ENCODE measurements at places on chromosomes 1 and 21.

DNA sequence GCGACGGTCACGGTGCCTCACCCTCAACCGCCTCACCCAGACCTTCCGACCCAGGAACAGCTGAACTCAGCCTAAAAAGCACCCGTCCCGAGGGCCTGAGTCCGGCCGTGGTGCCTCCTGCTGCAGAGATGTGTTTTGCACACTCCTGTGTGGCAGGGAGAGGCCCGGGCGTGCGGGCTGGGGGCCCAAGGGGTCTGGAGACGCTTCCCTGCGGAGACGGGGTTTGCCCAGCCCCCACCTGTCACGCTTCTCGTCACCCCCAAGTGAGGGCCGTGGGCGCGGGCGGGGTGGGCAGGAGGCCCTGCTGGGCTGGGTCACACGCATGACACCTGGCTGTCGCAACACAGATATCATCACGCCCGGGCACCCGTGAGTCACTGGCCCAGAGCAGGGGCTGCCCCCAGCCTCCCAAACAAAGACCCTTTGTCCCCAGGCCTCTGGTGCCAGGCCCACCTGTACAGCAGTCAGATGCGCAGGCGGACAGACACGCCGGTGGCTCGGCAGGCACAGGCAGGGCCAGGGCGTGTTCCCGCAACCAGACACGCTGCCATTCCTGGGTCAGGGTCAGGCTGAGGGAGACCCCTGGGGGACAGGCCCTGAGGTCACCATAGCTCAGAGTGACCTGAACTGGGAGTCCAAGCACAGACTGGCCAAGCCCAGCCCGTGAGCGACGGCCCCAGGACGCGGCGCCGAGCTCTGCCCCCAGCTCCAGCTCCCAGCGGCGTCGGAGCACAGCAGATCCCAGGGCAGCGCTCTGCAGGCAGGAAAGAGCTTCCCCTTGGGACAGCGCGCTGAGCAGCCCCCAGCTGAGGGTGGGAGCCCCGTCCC is 6.1 kb downstream of the B3GALT6 start:
- no peak for DNase-seq

DNA sequence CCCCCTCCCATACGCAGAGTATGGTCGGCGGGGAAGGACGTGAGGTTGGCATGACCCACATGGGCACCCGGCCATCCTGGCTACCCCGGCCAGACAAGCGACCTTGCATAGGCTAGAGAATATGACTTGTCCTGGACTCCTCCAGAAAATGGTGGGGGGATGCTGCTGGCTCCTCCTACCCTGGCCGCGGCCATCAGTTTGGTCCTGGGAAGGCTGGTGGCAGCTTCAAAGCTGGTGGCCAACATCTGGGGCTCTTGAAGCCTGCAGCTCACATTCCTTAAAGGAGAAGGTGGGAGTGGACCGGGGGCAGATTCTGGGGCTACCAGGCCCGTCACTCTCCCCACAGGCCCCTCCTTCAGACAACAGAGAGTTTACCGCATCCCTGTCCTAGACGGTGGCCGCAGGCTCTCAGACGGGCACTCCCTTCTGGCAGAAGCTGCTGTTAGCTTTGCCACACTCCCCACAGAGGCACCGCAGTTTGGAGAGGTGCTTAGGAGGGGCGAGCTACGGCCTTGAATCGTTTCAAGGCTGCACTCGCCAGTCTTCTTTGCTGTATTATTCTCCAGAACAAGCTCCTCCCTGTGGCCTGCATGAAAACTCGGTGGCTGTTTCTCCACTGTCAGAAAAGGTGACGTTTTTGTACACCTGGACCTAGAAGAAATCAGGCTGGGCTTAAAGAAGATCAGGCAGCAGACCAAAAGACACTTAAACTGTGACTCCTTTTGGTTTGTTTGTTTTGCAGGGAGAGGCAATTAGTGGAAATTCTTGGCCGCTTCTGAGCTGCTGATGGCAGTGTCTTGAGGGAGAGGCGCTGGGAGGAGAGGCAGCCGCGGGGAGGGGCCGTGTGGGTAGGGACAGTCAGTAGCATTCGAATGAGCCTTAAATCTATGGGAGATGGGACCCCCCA is 68.0 kb downstream of the RUNX3 start:
- DNase-seq = no peak

DNA sequence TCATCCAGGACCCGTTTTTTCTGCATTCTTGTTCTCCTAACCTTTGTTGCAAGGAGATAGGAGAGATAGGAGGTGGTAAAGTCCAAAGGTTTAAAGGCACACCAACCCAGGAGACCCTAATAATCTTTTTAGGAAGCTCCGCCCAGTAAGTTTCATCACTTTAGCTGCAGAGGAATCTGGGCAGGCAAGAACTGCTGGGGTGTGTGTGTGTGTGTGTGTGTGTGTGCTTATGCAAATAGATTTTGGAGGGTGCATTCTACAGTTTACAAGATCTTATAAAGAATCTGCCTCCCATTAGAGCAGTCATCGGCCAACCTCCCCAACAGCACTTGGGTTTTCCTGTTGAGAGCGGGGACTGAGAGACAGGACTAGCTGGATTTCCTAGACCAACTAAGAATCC is 3.9 kb upstream of the IL10 start:
- DNase-seq = no peak

- DNase-seq = peak; percentile 71
These were observed 18.2 kb downstream of the PHLDA3 start for GRCh38 chr1:201450721-201451291.

DNA sequence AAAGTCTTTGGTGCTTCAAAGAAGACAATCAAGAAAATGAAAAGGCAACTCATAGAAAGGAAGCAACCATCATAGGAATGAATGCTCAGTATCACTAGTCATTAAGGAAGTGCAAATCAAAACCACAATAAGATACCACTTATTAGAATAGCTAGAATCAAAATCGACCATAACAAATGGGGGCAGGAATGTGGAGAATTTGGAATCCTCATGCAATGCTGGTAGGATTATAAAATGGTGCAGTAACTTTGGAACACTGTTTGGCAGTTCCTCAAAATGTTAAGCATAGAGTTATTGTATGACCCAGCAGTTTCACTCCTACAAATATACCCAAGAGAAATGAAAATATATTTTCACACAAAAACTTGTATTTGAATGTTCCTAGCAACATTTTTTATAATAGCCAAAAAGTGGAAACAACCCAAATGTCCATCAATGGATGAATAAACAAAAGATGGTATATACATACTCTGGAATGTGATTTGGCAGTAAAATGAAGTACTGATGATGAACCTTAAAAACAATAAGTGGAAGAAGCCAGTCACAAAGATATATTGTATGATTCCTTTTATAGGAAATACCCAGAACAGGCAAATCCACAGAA is 105.6 kb downstream of the MIS18A start:
- DNase-seq = no peak

- no peak for DNase-seq
These were observed 16.6 kb upstream of the EPB41 start for GRCh38 chr1:28897789-28898188.

- peak; percentile 89 for DNase-seq
These were observed 42.4 kb downstream of the PDE9A start for GRCh38 chr21:42695697-42696380.

GRCh38 chr1:9397997-9398526 is 105.4 kb downstream of the SPSB1 start:
- DNase-seq = no peak

DNA sequence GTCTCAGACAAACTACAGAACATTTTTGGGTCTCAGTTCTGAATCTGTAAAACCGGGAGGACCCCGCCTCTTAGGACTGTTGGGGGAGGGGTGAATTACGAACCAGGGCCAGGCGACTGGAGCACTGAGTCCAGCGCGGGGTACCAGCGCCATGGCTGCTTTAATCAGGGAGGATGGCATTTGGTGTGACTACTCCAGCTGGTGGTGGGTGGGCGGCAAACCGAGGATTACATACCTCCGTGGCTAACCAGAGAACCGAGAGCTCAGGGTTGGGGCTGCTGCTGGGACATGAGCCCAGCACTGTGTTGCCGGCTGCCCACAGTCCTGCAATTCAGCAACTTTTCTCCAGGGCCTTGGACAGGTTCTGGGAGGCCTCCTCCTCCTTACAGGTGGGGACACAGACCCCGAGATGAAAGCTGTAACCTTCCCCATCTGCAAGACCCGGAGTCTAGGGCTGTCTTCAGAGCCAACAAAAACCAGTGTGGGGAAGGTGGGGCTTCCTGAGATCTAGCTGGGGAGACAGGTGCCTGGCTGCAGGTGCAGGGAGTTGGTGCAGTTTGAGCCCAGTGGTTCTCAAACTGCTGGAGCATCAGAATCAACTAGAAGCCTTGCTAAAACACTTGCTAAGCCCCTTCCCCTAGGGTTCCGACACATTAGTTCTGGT is 273.5 kb downstream of the FOXD2 start:
- DNase-seq = no peak

- no peak for DNase-seq
These were observed 4.7 kb upstream of the SLFNL1 start for GRCh38 chr1:41025979-41026819.

- DNase-seq = no peak
These were observed 18.4 kb upstream of the PRDM16 start for GRCh38 chr1:3050603-3051002.

- DNase-seq = no peak
These were observed 12.7 kb upstream of the PADI4 start for GRCh38 chr1:17295292-17295691.

GRCh38 chr1:186629341-186629740 is 50.9 kb downstream of the PTGS2 start:
- no peak for DNase-seq

- no peak for DNase-seq
These were observed 54.4 kb downstream of the MPZL1 start for GRCh38 chr1:167776151-167776550.

DNA sequence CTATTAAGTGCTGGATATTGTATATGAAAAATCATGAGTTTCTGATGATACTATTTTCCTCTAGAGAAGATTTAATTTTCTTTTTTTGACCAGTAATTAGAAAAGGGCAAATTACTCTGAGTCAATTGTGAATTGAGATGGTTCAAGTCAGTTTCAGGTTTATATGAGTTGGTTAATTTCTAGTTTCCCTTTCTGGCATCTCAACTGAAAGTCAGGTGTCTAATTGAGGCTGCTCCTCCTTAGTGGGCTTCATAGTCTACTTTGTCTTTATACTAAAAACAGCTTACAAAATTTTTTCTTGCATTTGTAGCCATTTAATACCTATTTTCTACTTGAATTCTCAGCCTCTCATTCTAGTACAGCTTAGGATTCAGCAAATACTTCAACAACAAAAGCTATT is 387.3 kb downstream of the RPS6KC1 start:
- no peak for DNase-seq

DNA sequence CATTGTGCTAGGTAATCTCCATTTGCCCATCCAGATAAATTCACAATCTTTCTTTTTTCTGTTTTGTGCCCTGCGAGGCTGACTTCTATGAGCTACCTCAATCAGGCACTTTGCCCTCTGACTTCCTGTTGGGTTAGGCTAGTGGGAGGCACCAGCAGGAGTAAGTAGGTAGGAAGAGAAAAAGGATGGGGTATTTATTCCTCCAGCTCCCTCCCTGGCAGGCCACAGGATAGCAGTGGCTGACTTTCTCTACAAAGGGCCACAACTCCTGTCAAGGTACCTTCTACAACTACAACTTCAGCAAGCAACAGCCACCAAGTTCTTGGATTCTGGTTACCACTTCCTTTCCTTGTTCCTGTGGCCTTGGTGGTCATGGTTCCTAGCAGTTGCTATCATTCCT is 18.8 kb upstream of the GORAB start:
- no peak for DNase-seq

- DNase-seq = peak; percentile 28
These were observed 40.9 kb upstream of the LRRN2 start for GRCh38 chr1:204726478-204726877.

- peak; percentile 31 for DNase-seq
These were observed 1.1 kb upstream of the ESPN start for GRCh38 chr1:6423321-6423999.

- DNase-seq = no peak
These were observed 10.4 kb upstream of the C2CD2 start for GRCh38 chr21:41964171-41964570.

DNA sequence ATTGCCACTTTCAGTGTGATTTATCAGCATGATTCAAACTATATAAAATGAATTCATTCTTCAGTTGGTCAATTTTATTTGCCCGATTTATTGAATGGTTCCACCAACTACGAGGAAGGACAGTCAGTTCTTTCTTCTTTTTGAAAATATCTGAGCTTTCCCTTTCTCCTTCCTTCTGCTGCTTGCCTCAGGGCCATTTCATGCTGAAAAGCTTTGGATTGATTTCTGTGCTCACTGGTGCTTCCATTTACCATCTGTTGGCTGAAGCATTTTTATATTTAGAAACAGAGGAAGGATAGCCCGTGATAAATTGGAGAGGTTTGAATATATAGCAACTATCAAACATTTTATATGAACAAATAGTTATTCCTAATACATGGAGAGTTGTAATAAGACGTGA is 68.9 kb upstream of the ADAMTS5 start:
- no peak for DNase-seq

- peak; percentile 91 for DNase-seq
These were observed 540.9 kb downstream of the LMO4 start for GRCh38 chr1:87869567-87869966.

DNA sequence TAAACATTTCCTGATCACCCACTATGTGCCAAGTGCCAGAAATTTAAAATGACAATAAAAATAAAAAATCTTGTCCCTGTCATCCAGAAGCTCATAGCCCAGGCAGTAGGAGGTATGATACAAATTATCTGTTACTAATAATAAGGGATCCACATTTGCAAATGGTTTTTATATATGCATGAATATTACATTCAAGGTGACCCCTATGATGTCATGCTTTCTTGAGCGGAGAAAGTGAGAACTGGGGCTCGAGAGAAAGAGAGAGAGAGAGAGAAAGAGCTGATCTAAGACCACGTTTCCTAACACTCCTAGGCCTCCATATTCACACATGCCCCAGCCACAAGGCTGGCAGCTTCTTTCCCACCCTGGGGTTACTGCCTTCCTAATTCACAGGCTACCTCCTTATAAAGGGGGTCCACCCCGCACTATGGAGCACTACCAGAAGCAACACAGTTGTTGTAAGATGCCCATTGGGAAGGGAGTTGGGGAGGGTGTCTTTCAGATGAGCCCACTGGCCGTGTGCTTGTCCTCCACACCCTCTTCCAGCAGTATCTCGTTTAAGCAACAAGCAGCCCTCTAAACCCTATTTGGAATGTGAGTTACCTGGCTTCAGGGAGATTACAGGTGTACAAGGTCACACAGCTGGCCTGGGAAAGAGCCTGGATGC is 28.8 kb upstream of the LRRN2 start:
- DNase-seq = no peak

DNA sequence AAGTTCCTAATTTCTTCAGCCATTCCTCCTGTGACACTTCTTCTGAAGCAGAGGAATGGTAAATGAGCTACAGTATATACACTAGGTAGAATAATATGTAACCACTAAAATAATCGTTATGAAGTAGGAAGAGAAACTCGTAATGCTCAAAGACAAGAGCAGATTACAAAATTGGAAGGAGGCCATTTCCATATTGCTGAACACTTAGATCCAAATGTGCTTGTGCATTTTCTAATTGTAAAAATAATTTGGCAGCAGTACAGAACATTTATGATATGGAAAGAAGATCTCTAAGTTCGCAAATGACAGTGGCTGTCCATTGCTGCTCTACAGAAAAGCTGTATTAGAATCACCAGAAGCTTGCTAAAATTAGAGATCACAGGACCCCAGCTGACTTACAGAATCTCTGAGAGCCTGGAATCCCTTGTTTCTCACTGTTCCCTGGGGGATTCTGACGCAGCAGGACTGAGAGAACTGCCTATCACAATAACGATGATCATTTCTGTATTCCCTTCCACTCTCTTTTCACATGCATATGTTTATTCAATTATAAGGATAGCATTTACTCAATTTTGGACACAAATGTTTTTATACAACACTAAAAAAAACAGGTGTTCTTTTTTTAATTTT is 242.1 kb downstream of the OMA1 start:
- no peak for DNase-seq

- no peak for DNase-seq
These were observed 160.7 kb upstream of the POU3F1 start for GRCh38 chr1:38207275-38207674.

GRCh38 chr1:183087001-183087400 is 63.8 kb downstream of the LAMC1 start:
- DNase-seq = no peak
